SW 1271 (cell line): ENCODE measurements at places on chromosomes 3 and 15.

GRCh38 chr3:15175605-15176004 lies 30.4 kb upstream of the CAPN7 start:
- DNase-seq: no peak

- no peak for DNase-seq
These were observed 361.9 kb upstream of the TRIM42 start for GRCh38 chr3:140315955-140316354.

- no peak for DNase-seq
These were observed 14.2 kb downstream of the CCNL1 start for GRCh38 chr3:157145606-157146322.

DNA sequence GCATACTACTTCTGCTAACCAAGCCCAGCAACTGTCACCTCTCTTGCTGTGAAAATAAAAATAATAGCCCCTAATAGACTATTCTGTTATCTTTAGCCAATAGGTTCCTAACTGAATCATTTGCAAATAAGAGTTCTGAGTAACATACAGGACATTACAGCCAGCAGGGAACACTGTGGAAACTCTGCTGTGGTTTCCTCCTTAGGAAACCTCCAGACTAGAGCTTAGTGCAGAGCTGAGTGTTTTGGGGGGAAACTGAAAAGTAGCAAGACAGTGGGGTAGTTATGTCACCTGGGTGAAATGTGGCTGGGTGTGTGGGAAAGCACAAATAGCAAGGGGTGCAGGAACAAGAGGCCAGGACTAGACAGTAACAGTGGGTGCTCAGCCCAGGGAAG lies 32.4 kb downstream of the DZIP1L start:
- DNase-seq: no peak

GRCh38 chr15:65076486-65077290 lies at the start of gene KBTBD13:
KBTBD13 (plus strand) TSS chr15:65076746; CDS start chr15:65076816, 70 bp downstream.
- DNase-seq: no peak

DNA sequence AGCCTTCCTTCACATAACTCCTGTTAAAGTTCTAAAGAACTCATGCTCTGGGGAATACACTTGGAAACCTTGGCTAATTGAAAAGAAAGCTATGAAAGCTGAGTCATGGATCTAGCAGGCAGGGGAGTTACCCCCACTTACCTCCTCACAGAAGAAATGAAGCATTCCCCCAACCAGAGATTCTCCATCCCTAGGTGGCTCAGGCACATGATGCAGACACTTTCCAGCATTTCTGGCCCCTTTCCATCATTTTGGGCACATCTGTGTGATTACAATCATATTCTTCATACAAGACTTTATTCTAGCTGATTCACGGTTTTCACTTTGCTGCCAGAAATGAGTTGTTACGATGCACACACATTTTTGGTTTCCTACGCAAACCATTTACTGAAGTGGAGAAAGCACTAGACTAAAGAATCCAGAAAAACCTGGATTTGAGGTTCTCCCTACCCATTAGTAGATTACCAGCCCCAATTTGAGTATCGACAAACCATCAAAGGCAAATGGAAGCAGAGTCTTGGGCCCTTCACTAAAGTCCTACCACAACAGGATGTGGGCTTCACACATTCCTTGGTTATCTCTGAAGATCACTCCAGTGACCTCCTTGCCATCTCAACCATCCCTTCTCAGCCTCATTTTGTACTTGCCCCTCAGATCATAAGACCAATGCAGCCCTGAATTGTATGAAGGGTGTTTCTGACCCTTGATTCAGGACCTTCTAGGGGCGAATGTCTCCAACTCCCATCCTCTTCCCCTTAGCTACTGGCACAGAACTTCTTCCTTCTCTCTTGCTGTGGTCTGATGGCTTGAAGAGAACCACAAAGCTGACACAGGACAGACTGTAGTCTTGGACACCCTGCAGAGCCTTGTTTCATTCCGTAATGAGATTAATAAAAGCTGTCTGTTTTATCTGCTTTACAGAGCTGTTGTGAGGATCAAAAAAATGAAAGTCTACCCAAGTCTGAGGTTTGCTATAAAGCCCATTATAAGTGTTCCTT lies 42.5 kb upstream of the SNRK start:
- no peak for DNase-seq
